ENCODE measurements at places on chromosomes 5 and 9.

DNA sequence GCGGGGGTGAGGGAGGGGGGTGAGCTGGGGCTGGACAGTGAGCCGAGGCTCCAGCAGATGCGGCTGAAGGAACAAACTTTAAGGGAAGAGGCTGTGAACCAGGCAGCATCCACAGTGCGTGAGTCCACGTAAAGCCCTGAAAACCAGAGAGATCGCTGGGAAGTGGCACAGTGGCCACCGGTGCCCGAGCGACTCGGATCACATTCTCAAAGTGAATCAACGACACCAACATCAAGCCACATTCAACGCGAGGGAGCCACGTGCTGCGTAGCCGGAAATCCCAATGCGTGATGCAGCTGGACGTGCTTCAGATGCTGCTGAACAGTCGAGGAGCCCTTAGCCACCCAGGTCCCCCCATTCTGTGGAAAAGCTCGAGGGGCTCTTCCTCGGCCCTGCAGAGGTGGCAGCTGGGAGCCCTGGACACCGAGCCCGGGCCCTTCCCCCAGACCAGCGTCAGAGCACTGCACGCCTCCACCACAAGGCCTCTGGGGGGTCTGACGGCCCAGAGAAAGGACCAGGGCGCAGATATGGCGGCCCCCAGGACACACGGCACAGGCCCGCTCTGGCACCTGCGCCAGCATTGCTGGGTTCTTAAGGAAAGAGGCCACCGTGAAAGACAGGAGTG, 53.7 kb upstream of the EXOC3 start:
- DNase-seq, result no peak

DNA sequence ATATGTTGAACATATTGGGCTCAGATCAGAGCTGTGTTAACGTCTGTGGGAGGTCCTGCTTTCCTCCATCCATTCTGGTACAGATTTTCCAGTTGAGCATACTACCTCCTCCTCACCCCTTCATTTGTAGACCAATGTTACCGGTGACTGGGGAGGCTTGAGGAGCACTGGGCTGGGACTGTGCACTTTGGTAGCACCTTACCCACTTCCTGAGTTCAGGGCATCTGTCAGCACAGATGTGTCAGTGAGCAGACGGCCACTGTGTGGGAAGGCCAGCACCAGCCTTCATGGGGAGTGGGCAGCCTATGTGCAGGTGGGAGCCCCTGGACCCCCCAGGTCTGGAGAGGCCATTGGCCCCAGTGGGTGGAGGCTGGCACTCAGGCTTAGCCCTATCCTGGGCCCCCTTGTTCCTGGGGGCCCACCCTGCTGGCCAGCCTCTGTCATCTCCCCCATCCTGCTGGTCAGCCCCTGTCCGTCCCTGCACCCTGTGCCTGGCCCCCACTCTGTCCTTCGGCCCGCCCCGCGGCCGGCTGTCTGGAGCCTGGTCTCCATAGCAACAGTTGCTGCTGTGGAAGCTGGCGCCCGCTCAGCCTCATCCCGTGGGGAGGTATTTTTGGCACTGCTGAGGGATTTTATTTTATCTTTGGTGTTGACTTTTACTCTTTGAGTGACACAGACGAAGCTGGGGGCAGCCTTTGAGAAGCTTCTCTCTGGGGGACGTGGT, 21.3 kb downstream of the WNK2 start:
- DNase-seq, result no peak

- no peak for DNase-seq
These were observed 32.6 kb upstream of the RXRA start for GRCh38 chr9:134293611-134294152.

- DNase-seq, result no peak
These were observed 196.0 kb upstream of the PAPPA start for GRCh38 chr9:115957585-115957984.

- no peak for DNase-seq
These were observed 8.4 kb upstream of the IL6ST start for GRCh38 chr5:56003179-56003578.

DNA sequence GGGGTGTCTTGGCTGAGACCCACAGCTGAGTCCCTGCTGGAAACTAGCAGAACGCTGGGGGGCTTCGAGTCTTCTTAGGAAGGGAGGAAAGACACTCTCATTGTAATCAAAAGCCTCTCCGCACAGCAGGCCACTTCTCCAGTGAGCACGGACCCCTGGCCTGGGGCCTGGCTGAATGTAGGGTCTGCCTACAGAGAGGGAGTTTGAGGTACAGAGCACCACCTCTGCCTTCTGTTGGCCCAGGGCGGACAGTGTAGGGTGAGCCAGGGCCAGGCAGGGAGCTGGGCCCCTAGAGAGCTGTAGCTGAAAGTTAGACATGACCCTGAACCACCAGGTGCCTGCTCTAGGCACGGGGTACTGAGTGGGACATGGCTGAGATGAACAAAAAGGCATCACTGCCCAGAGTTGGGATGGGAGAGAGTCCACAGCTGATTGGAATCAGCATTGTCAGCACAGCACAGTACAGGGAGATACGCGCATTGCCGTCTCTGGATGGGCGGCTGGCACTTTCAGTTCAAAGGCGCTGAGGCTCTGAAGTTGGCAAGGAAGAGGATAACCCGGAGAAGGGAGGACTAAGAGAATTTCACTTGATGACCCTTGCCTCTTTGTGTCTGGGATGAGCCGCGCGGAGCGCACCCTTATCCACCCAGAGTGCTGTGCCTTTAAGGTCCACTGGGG, 363 bp upstream of the SLC25A48 start:
- DNase-seq, result no peak

DNA sequence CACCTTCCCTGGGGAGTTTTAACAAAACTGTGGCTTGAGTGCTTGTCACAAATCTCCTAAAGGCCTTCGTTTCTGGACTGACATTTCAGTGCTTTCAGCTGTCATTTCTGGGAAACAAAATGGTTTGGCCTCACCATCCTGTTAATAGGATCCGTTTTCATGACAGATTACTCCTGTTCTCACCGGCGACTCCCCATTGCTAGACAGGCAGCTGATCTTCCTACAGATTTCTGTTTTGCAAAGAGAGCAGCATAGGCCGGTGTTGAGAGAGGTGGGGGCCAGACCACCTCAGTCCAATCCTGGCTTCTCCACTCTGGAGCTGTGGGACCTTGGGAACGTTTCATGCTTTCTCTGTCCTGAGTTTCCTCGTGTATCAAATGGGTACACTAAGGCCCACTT, 75.5 kb upstream of the OTULINL start:
- DNase-seq, result no peak

DNA sequence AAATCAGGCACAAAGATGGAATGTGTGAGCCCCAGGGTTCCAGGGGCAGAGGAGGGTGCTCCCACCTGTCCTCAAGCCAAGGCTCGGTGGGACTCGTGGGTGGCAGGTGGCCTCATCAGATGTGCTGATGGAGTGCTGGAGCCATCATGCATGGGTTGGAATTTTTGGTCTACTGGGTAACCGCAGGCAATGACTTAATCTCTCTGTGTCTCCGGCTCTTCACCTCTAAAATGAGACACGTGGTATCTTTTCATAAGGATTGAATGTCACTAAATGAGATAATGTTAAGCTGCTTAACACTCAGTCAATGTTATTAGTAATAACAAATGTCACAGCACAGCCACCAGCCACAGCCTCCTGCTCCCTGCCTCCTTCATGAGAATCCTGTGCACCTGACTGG, 245.5 kb downstream of the HSPA4 start:
- no peak for DNase-seq

GRCh38 chr5:168415401-168415800, 70.9 kb upstream of the RARS1 start:
- DNase-seq, result no peak

DNA sequence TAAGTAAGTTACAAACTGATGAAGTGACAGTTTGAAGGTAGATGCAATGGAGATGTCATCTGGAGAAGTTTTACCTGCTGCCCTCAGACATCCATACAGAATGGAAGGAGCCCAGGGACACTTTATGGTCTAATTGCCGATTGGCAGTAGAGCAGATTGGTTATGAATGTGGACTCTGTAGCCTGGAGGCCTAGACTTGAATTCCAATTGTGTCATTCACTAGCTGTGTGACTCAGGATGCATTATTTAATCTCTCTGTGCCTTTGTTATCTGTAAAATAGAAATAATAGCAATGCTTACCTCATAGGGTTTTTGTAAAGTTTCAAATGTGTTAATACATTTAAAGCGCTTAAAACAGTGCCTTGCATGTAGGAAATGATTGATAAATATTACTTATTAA, 5.2 kb upstream of the TCERG1 start:
- DNase-seq, result no peak

DNA sequence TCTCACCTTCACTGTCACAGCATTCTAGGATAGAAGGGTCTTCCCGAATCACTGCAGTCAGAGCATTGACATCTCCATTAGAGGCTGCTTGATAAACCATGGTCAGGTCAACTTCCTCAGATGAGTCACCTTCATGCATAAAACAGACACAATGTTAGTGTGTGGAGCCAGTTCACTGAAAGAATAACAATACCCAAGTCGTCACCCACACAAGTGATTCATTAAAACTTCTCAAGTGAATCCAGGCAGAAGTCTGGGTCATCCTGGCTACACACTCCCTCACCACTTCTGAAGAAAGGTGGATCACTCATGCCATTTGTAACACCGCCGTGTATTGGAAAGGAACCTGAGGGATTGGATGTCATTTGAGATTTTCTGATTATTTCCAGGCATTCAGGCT, 49.6 kb downstream of the ANKRD55 start:
- no peak for DNase-seq

DNA sequence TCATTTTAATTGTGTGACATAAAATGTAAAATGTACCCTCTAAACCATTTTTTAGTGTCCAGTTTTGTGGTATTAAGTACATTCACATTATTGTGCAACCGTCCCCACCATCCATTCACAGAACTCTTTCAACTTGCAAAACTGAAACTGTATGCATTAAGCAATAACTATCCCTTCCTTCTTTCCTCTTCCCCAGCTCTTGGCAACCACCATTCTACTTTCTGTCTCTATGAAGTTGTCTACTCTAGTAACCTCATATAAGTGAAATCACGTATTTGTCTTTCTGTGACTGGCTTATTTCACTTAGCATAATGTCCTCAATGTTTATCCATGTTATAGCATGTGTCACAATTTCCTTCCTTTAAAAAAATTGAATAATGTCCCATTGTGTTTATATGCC, 142.4 kb downstream of the C9orf152 start:
- DNase-seq, result no peak

GRCh38 chr9:89464300-89464901, 33.5 kb downstream of the SEMA4D start:
- DNase-seq, result no peak

DNA sequence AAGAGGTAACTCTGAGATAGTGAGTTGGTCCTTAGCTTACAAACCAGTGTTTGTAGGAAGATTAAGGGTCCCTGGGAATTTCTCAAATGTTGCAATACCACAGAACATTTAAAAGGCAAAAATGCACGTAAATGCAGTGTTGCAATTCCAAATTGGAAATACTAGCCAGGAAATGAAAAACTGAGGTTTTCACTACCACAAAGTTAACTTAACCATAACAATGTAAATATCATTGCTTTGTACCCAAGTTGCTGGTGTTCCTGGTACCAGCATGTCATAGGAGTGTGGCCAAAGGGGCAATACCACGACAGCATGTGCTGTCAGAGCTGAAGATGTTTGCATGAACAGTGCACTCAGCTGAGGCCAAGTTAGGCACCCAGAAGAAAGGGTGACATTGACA, 382.9 kb downstream of the GLIS3 start:
- DNase-seq, result no peak

- no peak for DNase-seq
These were observed 12.1 kb upstream of the COL27A1 start for GRCh38 chr9:114143234-114143633.

- DNase-seq, result no peak
These were observed 248.1 kb upstream of the NREP start for GRCh38 chr5:112004867-112005622.

GRCh38 chr5:96615223-96615622, 47.0 kb upstream of the CAST start:
- DNase-seq, result no peak

DNA sequence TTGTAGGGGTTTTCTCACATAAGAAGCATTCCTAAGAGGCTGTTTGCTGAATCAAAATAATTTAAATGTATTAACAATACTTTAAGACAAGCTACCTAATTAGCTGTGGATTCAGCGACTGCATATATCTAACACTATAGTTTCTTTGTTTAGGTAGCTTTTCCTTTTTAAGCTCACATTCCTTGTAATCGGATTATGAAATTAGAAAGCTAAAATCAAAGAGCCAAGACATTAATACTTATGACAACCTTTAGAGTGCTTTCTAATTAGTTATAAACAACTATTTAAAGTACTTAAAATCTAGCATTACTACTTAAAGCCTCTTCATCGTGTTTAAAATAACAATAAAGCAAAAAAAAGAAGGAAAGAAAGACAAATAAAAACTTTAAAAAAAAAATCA, 137.3 kb upstream of the RETREG1 start:
- no peak for DNase-seq

- DNase-seq, result no peak
These were observed 136.1 kb downstream of the GAPVD1 start for GRCh38 chr9:125397736-125398135.

- DNase-seq, result no peak
These were observed 198.5 kb upstream of the PTGER4 start for GRCh38 chr5:40481241-40481640.

DNA sequence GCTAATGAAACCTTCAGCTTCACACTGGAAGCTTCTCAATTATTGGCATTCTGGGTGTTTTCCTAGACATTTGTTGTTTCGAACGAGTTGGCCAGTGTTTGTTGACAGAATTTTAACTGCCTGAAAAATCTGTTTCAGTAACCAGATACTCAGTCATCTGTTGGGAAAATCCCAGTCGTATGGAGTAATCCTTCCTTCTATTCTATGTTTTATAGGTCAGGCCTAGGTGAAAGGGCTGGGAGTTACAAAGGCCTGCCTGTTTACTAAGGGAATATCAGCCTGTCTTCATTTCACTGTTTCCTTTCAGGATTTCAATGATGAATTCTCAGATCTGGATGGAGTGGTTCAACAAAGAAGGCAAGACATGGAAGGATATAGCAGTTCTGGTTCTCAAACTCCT, 59.9 kb downstream of the GRAMD2B start:
- no peak for DNase-seq

- no peak for DNase-seq
These were observed 11.1 kb downstream of the SMU1 start for GRCh38 chr9:33065157-33066076.

- no peak for DNase-seq
These were observed 84.3 kb upstream of the COL5A1 start for GRCh38 chr9:134557331-134557730.

- DNase-seq, result no peak
These were observed 108.2 kb downstream of the SYK start for GRCh38 chr9:90909747-90910283.

GRCh38 chr5:4453655-4454054, 686.5 kb upstream of the ADAMTS16 start:
- no peak for DNase-seq

DNA sequence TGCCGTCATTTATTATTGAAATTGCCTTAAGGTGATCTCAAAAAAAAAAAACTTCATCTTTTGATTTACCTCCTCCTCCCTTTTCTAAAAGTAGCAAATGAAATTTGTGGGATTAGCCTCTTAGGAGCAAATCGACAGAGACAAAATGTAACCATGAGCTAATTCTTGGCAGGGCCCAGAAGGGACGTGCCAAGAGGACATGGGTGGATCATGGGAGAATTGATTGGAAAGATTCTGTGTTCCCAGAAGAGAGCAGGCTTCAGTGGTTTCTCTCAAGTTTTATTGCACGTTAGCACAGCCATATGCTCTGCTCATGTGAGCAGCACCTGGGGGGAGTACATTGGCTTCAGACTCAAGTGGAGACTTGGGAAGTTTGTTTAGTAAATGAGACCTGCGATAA, 394.6 kb downstream of the ELAVL2 start:
- no peak for DNase-seq

All from omental fat pad (tissue), 4 donors.